PC-3 (cell line): ENCODE measurements at places on chromosomes 7 and 10. TPM values are rescaled to one million over a fixed set of nuclear protein-coding genes. Genes with fewer than 3 reads are reported as not detected.
A peak's percentile ranks its signal among the peaks of the same experiment; 100 is the strongest.

GRCh38 chr10:126570621-126571602 lies 99.6 kb downstream of the C10orf90 start:
- no peaks in the 10 kb centered on the region for H3K27me3 ChIP-seq
- peaks cover 17% of the 10 kb centered on the region for H3K4me1 ChIP-seq
- no peaks in the 10 kb centered on the region for H3K36me3 ChIP-seq
- no peak overlapping the region for H3K4me3 ChIP-seq
- no peak overlapping the region for H3K27ac ChIP-seq

DNA sequence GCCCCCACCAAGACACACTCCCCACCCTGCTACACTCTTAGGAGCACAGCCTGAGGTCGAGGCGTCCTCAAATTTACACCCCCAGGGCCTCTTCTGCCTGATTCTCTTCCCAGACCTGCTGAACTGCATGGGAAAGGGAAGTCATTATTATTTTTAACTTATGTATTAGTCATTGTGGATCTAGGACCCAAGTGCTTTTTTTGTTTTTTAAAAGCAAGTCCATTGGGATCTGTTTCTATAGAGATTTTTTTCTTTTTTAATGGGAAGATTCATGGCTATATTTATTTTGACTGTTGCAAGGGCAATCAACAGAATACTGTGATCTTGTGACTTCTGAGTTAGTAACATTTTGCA lies 203.8 kb downstream of the ZMYND11 start:
- DNase-seq = peak; percentile 32
- no peaks in the 10 kb centered on the region for H3K27me3 ChIP-seq
- H3K27ac ChIP-seq = peak overlapping the region; percentile 96
- H3K4me3 ChIP-seq = peak overlapping the region; percentile 54

GRCh38 chr10:74575191-74575720 lies 251.1 kb upstream of the KAT6B start:
- H3K27me3 ChIP-seq = no peaks in the 10 kb centered on the region
- H3K4me3 ChIP-seq = no peak overlapping the region
- peaks cover 10% of the 10 kb centered on the region; the same call in 1 of the 2 replicates for H3K36me3 ChIP-seq
- DNase-seq = no peak

- H3K27ac ChIP-seq = peak within 1 kb of the TSS; percentile 19; the same call in 1 of the 2 replicates
- H3K27me3 ChIP-seq = no peaks in the 10 kb centered on the region
- H3K36me3 ChIP-seq = 0 out of 2 replicates have a peak, but pooled peaks cover 9% of the 10 kb centered on the region
- H3K4me1 ChIP-seq = peaks cover 14% of the 10 kb centered on the region
- peak within 1 kb of the TSS; percentile 99 for H3K4me3 ChIP-seq
Measured at GRCh38 chr7:104207731-104208420, at the start of gene ORC5. TSS of gene ORC5 (minus strand) at chr7:104208013. CDS start at chr7:104207904, 109 bp downstream.

- H3K4me3 ChIP-seq = no peak overlapping the region
- no peak overlapping the region for H3K27ac ChIP-seq
- no peaks in the 10 kb centered on the region for H3K27me3 ChIP-seq
- H3K36me3 ChIP-seq = peaks cover 38% of the 10 kb centered on the region
- no peak for DNase-seq
Measured at GRCh38 chr10:58281092-58281752, 12.3 kb downstream of the CISD1 start.

- DNase-seq = no peak
- no peaks in the 10 kb centered on the region for H3K27me3 ChIP-seq
- no peak overlapping the region for H3K27ac ChIP-seq
- H3K36me3 ChIP-seq = peaks cover 59% of the 10 kb centered on the region
Measured at GRCh38 chr7:139693651-139694388, 84.0 kb downstream of the HIPK2 start.

GRCh38 chr10:98967601-98968000 lies 268.1 kb downstream of the HPSE2 start:
- no peak for DNase-seq
- H3K4me1 ChIP-seq = no peaks in the 10 kb centered on the region
- no peaks in the 10 kb centered on the region for H3K27me3 ChIP-seq
- H3K36me3 ChIP-seq = no peaks in the 10 kb centered on the region
- no peak overlapping the region for H3K4me3 ChIP-seq

- H3K27me3 ChIP-seq = no peaks in the 10 kb centered on the region
- H3K36me3 ChIP-seq = peaks cover 64% of the 10 kb centered on the region
- peaks cover 65% of the 10 kb centered on the region for H3K4me1 ChIP-seq
- peak overlapping the region; percentile 98 for H3K27ac ChIP-seq
- DNase-seq = no peak
- H3K4me3 ChIP-seq = peak overlapping the region; percentile 96
Measured at GRCh38 chr10:3778692-3779157, 6.3 kb downstream of the KLF6 start.

The TDRD1 gene
- total RNA-seq = not detected in 2 replicates

The UCMA gene
- not detected in 2 replicates for total RNA-seq

The FHIP2A gene
- total RNA-seq = 3.7 and 4.6 TPM in 2 replicates

The SLC26A4 gene
- not detected in 2 replicates for total RNA-seq

The ACTA2 gene
- 2.7 TPM in 1 of 2 replicates, not detected in the other for total RNA-seq
